ENCODE measurements at places on chromosomes 1 and 21.
A peak's percentile ranks its signal among the peaks of the same experiment; 100 is the strongest.

DNA sequence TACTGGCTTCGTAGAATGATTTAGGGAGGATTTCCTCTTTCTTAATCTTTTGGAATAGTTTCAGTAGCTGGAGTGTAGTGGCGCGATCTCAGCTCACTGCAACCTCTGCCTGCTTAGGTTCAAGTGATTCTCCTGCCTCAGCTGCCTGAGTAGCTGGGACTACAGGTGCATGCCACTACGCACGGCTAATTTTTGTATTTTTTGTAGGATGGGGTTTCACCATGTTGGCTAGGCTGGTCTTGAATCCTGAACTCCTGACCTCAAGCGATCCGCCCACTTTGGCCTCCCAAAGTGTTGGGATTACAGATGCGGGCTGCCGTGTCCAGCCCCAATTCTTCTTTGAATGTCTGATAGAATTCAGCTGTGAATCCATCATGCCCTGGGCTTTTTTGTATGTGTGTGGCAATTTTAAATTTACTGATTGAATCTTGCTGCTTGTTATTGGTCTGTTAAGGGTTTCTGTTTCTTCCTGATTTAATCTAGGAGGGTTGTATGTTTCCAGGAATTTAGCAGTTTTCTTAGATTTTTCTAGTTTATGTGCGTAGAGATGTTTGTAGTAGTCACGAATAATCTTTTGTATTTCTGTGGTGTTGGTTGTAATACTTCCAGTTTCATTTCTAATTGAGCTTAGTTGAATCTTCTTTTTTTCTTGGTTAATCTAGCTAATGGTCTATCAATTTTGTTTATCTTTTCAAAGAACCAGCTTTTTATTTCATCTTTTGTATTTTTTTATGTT is 15.3 kb downstream of the MAN1C1 start:
- DNase-seq = no peak

- no peak for DNase-seq
Observed at GRCh38 chr1:247747616-247748015, 325 bp downstream of the OR14A2 start.

GRCh38 chr1:23902321-23903278 is 10.6 kb downstream of the CNR2 start:
- no peak for DNase-seq

DNA sequence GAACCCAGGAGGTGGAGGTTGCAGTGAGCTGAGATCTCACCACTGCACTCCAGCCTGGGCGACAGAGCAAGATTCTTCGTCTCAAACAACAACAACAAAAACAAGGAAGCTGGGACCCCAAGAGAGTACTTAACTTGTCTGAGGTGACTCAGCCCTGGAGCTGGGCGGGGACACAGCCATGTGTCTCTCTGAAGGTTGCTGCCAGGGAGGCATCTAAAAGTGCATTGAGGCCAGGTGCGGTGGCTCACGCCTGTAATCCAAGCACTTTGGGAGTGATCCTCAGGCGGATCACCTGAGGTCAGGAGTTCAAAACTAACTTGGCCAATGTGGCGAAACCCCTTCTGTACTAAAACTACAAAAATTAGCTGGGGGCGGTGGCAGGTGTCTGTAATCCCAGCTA is 7.7 kb downstream of the IFI6 start:
- no peak for DNase-seq

DNA sequence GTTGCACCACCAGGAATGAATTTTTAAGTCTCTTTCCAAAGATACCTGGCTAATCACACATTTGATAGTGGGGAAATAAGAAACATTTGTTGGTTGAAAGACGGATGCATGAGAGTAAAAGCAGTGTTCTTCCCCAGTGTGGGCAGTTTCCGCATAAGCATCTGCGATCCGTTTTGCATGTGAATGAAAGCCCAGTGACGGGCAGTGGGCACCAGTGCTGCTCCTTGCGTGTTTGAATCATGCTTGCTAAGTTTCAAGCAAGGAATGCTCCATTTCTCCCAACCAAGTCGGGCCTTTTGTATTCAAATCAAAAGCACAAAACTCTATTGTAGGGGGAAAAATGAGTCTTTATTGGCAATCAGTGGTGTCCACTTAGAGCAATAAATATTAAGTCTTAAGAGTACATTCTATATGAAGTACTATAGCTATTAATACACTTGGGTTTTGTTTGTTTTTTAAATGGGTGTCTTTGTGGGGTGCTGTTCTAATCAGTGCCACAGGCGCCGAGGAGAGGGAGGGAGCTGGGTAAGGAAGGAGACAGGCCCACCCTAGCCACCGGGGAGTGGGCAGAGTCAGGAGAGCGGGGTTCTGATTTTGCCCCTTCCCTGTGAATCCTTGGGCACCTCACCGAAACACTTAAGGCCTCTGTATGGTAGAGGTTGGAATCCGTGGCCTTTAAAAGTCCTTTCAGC is 750 bp upstream of the PTGFRN start:
- no peak for DNase-seq

- no peak for DNase-seq
Observed at GRCh38 chr1:27350663-27351540, 9.1 kb downstream of the SYTL1 start.

DNA sequence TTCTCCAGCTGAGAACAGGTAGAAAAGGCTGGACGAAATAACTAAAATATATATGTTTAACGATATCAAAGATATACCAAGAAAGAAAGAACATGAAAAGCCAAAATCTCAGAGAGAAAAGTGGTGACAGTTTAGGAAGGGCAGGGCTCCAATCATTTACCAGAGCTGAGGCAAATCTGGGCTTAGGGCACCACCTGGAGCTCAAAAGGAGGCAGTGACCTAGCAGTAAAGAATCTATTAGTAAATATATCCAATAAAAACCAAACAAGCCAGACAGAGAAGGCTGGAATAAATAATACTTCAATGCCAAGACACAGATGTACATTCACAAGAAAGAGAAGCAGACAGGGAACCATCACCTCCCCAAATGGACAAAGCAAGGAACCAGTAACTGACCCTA is 43.5 kb downstream of the CHIA start:
- DNase-seq = no peak

GRCh38 chr1:32900371-32900955 is 726 bp downstream of the TMEM54 start:
- no peak for DNase-seq

DNA sequence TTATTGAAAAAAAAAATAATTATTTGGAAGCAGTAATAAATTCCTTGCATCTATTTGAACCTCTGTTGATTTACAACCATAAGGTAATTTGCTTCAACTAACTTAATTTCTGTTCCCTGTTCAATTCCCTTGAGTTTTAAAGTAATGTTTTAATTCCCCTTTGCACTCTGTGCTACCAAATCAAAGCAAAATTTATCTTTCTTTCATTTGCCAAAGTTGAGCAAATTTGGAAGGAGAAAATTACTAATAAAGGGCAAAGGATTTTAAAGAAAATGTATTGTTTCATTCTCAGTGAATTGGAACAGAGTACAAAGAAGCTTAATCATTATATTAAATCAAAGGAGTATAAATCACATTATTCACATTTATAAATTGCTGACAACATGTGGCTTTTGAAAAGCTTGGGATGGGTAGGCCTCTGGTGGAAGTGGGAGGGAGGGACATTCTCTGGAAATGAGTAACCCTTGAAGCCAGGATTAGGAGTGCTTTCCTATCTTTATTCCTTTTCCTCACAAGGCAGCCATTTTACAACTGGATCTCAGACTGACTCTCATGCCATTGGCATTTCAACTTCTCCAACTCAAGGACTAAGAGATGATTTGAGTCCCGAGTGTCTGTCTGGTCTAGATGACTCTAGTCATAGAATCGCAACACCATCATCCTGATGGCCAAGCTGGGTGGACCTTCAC is 331.6 kb upstream of the DUSP10 start:
- no peak for DNase-seq

- no peak for DNase-seq
Observed at GRCh38 chr1:37719572-37720195, 27.4 kb downstream of the CDCA8 start.

DNA sequence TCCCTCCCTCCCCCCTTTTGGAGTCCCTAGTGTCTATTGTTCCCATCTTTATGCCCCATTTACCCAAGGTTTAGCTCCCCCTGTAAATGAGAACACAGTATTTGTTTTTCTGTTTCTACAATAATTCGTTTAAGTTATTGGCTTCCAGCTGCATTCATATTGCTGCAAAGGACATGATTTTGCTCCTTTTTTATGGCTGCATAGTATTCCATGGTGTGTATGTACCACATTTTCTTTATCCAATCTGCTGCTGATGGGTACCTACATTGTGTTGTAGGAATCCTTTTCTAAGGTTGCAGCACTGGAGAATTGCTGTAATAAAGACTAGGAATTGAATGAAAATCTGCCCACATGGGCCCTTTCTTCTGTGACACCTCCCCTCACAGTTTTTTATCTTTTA is 6.8 kb downstream of the SLC25A24 start:
- DNase-seq = no peak

DNA sequence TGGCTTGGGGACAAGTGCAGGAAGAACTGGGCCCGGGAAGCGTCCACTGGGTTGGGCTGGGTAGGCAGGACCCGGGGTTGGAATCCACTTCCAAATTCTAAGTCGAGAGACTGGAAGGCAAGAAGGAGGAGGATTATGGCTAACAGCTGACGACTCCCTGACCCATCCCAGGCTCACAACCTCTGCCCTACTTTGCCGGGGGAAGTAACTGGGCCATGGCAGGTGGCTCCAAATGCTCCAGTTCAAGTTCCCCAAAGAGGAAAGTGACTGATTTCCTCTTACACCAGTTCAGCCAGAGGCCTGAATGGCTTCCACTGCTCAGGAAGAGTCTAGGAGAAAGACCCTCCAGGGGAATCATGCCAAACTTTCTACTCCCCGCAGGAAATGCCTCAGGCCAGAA is 11.4 kb downstream of the EMC1 start:
- DNase-seq = no peak

DNA sequence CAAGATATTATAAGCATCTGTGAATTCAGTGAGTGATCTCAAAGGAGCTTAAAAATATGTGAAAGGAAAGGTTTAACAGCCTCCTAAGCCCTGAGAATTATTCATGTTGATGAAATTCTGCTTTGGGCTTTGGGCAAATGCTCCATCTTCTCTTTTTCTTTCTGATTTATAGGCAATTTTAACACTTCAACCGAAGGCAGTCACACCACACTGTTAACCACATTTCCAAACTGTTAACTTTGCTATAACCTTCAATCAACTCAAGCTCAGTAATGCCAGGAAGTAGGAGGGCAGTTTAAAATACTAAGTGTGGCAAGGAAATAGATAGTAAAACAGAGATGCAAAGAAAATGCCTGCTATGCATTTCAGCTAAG is 54.4 kb upstream of the NEK7 start:
- no peak for DNase-seq

DNA sequence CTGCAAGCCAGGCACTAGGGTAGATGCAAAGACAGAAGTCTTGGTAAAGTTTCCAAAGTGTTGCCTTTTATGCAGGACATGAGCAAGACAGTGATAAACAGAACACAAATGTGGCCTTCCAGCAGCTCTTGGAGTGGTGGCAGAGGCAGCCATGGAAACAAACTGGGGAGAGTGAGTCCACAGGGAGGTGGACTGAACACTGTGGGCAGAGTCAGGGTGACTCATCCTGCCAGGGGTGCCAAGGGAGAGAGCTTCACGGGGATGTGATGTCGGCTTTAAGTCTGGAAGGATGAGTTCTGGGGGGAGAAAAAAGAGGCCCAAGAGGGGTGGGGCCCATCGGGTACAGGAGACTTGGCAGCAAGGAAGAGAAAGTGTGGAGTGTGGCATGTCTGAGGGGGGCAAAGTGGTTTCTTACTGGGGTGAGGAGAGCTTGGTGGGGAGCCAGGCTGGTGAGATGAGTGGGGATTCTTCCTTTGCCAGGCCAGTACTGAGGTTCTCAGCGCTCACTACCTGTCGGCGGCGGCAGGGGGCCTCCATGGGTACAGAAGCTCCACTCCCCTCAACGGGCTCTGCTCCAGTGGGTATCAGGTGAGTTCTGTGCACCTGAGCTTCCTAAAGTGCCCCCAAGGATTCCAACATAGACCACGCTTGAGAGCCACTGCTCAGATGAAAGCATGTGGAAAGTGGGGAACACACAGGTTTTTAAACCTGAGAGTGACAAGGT is 41.8 kb downstream of the KIAA0040 start:
- no peak for DNase-seq

DNA sequence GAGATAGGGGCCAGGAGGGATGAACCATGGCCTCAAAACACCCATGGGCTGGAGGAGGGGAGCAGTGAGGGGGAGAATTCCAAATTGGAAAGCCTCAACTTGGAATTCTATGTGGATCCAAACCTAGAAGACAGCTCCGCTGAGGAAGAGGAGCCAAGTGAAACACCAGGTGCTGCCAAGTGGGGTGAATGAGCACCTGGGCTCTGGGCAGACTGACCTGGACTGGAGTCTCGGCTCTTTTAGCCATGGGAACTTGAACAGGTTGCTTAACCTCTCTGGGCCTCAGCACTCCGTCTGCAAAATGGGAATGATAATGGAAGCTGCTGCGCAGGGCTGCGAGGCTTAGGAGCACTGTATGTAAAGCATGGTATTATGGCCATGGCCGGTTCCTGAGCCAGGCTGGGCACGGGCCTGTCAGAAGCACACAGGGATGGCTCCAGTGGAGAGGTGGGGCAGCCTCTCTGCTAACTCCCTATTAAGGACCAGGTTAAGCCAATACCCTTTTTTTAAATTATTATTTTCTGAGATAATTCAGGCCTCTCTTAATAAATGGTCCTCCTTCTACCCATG is 81.5 kb downstream of the SYT2 start:
- no peak for DNase-seq

DNA sequence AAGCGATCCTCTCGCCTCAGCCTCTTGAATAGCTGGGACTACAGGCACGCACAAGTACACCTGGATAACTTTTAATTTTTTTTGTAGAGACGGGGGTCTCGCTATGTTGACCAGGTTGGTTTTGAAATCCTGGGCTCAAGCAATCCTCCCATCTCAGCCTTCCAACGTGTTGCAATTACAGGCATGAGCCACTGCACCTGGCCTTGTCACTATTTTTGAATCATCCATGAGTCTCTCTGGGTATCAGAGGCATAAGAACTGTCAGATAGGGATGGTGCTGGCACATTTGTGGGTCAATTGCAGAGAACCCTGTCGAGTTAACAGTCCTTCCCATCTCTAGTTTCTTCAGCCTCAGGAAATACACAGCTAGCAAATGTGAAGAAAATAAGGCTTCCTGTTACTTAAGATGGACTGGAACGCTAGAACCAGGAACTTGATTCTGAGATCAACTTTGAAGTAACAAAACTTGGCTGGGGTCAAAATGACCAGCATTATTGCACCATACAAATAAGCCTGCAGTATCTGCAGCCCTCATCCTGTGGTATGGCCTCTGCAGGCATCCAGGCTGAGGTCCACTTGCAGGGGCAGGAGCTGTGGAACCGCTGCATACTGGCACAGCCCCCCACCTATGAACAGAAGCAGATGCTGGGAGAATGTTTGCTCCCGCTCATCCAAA is 124.3 kb upstream of the GADD45A start:
- peak; percentile 15 for DNase-seq

DNA sequence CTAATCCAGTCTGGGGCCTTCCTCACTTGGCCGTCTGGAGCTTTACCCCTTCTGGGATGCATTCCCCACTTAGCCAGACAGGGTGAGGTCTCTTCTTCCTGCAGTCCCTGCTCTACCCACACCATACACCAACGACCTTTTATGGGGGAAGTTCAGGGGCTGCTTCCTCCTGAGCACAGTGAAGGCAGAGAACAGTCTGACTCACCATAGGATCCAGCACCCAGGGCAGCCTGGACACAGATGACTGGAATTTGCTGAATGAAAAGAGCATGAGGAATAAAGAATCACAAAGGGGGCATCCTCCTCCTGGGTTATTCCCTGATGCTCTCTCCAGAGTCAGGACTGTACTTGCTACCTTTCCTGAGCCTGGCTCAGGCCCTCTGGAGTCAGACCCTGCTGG is 4.6 kb upstream of the FOXE3 start:
- DNase-seq = no peak

- DNase-seq = no peak
Observed at GRCh38 chr1:200977071-200977754, 46.3 kb downstream of the KIF21B start.

Measured in SHP77 treated with DMSO at 0.1 percent for 48 hours (cell line).